ENCODE measurements at places on chromosomes 16 and 17.

DNA sequence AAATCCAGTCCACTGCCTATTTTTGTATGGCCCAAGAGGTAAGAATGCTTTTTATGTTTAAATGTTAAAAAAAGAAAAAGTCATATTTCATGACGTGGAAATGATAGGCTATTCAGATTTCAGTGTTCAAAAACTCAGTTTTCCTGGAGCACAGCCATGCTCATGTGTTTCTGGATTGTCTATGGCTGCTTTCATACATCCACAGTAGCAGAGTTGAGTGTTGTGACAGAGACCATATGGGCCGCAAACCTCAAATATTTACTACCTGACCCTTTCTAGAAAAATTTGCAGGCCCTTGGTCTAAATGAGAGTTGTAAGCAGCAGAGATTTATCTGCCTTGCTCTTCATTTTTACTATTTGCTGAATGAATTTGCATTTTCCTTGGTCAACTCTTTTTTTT, 264.1 kb downstream of the CBLN1 start:
- DNase-seq: no peak

- no peak for DNase-seq
These were observed 9.8 kb upstream of the TBX2 start for GRCh38 chr17:61389670-61390478.

DNA sequence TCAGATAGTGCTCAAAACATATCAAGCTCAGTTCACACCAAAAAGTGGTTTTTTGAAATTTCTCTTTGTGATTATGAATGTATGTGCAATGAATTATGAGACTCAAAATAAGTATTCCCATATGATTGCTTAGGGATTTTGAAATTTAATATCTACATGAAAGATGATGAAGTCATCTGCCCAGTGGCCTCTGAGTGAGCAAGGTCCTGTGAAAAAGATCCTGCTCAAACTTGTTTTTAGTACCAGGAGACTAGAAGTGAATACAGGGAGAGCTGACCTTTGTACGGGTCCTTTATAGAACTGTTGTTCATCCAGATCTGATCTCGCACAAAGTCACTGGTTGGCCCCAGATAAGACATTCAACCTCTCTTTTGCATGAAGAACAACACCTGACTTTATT, 151.9 kb upstream of the MAF start:
- no peak for DNase-seq

- no peak for DNase-seq
These were observed 80.9 kb downstream of the PRKCA start for GRCh38 chr17:66383333-66383732.

DNA sequence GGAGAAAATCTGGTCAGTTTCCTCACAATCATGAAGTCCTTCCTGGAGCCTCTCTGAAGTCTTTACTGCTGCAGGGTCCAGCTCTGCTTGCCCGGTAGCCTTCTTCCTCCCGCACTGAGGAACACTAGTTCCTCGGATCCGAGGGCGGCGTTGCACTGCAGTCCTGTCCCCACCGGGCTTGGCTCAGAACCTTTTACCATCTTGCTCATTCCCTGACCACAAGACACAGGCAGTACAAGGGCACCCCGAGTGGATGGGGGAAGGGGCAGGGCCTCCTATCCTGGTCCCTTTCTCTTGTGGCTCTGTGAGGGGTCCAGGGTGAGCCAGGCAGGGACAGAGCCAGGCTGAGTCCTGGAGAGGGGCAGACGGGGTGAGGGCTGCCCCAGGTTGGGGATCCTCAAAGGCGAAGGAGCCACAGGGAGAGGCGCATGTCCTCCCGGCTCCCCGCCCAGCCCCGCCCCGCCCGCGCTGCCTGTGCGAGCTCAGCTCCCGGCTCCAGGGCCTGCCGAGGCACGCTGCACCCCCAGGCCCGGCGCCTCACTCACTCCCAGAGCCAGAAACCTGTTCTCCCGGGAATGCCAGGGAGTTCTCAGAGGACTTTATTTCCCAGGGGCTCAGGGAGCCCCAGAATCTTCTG, 1.5 kb downstream of the FOXN1 start:
- no peak for DNase-seq

GRCh38 chr17:71071837-71072236, 902.5 kb downstream of the KCNJ2 start:
- DNase-seq: no peak

GRCh38 chr17:7295230-7296180, 1.1 kb upstream of the YBX2 start:
- no peak for DNase-seq

- no peak for DNase-seq
These were observed at the start of gene C16orf92 for GRCh38 chr16:30022887-30023286. C16orf92 (plus strand) TSS chr16:30023198; CDS start chr16:30023341, 143 bp downstream.

- no peak for DNase-seq
These were observed 69.3 kb upstream of the MED13 start for GRCh38 chr17:62134397-62134796.

GRCh38 chr17:74202938-74203337, 540 bp upstream of the RPL38 start:
- DNase-seq: no peak

DNA sequence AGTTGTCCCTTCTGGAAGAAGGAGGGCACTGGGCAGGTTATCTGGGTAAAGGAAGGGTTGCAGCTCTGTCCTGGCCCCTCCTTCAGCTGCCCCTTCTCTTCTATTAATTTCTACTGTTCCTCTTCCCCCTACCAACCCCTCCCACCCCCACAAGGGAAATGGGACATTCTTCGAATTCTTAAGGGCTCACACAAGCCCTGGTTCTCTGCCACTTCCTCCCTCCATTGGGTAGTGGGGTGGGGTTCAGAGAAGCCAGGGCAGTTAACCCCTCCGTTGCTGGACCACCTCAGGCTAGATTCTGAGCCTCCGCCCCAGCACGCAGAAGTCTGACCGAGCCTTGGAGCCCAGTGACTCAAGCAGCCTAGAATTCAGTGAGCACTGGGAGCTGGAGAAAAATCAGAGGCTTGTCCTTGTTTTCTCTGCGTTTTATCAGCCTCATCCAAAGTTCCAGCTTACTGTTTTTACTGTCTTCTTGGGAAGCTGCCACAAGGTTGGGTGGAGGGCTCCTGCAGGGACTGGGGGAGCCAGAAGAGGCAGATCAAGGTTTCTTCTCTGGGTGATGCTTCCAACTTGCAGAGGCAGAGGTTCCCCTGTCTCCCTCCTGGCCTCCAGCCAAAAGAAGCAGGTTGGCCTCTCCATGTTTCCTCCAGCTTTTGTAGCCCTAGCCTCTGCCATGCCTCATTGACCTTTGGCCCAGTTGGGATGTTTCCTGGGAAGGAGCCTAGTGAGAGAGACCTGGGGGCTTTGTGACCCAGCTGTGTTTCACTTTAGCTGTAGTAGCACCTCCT, 10.2 kb downstream of the LASP1 start:
- peak; percentile 21 for DNase-seq

GRCh38 chr16:69323415-69323814, 7.0 kb downstream of the PDF start:
- DNase-seq: no peak

- DNase-seq: no peak
These were observed 3.0 kb downstream of the C16orf86 start for GRCh38 chr16:67669499-67670101.
